ENCODE measurements at places on chromosomes 6 and 20. TPM values are rescaled to one million over a fixed set of nuclear protein-coding genes. Genes with fewer than 3 reads are reported as not detected.

Gene SPDEF
- 0.72 TPM for total RNA-seq

Gene SUMO4
- 0.73 TPM for total RNA-seq

Gene THEMIS
- not detected for total RNA-seq

Gene PROKR2
- 2.0 TPM for total RNA-seq

Gene TAGAP
- total RNA-seq = 0.27 TPM

Gene CDK19
- total RNA-seq = 11.7 TPM

Gene RBPJL
- total RNA-seq = 0.85 TPM

Gene NRN1
- total RNA-seq = 0.66 TPM

DNA sequence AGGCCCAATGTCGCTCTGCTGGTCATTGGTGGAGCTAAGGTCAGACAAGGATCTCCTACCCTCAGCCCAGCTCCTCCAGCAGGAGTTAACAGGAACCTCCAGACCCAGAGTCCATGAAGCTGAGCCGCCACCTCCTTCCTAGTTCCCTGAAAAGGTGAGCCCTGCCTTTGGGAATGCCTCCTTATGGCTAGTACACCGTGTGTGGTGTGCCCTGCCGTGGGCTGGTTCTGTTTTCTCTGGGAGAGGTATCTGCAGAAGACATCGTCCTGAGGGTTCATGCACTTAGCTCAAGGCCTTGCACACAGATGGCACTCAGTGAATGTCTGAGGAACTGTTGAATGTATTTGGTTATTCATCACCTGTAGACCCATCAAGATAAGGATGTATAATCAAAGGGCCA lies 15.3 kb downstream of the BANF2 start:
- no peak overlapping the region for H3K27ac ChIP-seq
- peaks cover 12% of the 10 kb centered on the region for H3K4me1 ChIP-seq
- H3K27me3 ChIP-seq = no peaks in the 10 kb centered on the region
- H3K4me3 ChIP-seq = no peak overlapping the region
- H3K36me3 ChIP-seq = no peaks in the 10 kb centered on the region

- H3K4me3 ChIP-seq = no peak overlapping the region
- H3K36me3 ChIP-seq = peaks cover 6% of the 10 kb centered on the region
- H3K27me3 ChIP-seq = no peaks in the 10 kb centered on the region
- DNase-seq = no peak
These were observed 77.8 kb upstream of the TGM3 start for GRCh38 chr20:2217857-2218539.

DNA sequence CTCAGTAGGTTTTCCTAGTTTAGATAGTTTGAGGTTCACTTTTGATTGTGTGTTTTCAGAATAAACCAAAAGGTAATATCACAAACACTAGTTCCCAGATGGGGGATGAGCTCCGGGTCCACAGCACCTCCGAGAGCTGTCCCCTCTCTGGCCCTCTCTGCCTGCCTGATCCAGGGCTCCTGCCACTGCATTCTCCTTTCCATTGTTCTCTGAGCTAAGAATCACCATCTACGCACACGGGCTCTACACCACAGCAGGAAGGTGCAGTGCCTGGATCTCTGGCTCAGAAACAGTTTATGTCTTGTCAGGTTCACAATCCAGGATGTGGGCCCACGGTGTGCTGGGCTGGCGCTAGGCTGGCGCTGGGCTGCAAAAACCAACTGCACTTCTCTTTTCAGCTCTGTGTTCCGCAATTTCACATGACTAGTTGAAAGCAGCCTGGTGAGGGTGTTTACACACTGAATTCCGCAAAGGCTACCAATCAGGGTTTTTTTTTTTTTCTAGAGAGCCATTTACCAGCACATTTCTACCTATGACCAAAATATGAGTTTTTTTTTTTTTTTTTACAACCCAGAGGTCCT lies 167.5 kb downstream of the SOD2 start:
- H3K27me3 ChIP-seq = peaks cover 7% of the 10 kb centered on the region
- no peaks in the 10 kb centered on the region for H3K36me3 ChIP-seq
- H3K4me1 ChIP-seq = 0 out of 2 replicates have a peak, but pooled peaks cover 3% of the 10 kb centered on the region
- no peak for DNase-seq
- no peak overlapping the region for H3K27ac ChIP-seq

- H3K27ac ChIP-seq = no peak overlapping the region
- H3K4me1 ChIP-seq = no peaks in the 10 kb centered on the region
- no peaks in the 10 kb centered on the region for H3K27me3 ChIP-seq
- no peak for DNase-seq
- H3K4me3 ChIP-seq = no peak overlapping the region
These were observed 71.5 kb upstream of the PLN start for GRCh38 chr6:118476551-118476950.

DNA sequence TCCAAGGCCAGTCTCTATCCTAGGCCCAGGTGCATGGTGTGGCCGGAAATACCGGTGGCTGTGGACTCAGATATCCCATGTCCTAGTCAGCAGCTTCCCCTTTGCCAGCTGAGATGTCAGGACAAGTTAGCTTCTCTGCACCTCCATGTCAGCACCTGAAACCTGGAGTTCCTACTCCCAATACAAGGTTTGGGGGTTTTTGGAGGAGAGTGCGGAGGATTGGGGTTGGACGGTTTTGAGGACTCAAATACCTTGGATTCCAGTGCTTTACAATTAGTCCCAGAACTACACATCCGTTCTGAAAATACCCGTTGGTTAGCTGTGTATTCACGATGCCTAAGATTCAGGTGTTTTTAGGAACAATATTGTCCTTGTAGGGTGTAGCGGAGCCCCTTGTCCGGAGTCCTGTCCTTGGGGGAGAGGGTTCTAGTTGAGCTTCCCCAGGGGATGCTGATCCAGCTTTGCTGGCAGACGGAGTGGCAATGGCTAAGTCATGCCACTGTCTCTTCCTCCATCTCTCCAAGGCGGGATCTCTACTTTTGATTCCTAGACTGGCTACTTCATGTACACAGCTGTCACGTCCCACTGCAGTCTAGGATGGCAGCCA lies 45.0 kb downstream of the ADNP start:
- peaks cover 29% of the 10 kb centered on the region for H3K36me3 ChIP-seq
- no peaks in the 10 kb centered on the region for H3K27me3 ChIP-seq
- peaks cover 2% of the 10 kb centered on the region for H3K4me1 ChIP-seq
- H3K27ac ChIP-seq = peak overlapping the region; percentile 70
- no peak overlapping the region for H3K4me3 ChIP-seq
- no peak for DNase-seq

DNA sequence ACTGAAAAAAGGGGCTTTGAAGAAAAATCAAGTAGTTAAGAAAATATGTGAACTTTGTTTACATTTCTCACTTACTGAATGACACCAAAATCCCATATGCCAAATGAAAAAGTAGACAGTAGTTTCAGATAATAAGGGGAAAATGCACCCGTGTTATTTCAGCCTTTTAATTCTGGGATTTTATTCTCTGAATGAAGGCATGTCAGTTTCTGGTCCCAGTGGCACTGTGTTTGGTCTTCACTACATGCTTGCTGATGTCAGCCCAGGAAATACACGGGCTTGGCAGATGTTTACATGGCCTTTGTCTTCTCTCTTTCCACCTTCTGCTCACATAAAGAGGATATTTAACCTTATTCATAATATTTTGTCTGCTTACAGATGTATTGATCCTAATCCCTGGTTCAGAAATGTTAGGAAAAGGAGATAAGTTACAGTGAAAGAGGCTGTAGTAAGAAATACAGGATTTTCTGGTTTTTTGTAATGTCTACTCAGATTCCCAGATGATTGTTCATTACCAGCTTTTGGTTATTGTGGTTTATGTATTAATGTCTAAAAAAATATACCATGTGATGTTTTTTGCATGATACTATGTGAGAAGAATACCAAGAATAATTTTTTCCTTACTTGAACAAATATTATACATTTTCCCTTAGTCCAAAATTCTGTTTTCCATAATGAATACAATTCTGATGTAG lies 27.7 kb downstream of the DSE start:
- no peaks in the 10 kb centered on the region for H3K27me3 ChIP-seq
- peaks cover 16% of the 10 kb centered on the region for H3K36me3 ChIP-seq
- DNase-seq = no peak
- peaks cover 35% of the 10 kb centered on the region for H3K4me1 ChIP-seq

DNA sequence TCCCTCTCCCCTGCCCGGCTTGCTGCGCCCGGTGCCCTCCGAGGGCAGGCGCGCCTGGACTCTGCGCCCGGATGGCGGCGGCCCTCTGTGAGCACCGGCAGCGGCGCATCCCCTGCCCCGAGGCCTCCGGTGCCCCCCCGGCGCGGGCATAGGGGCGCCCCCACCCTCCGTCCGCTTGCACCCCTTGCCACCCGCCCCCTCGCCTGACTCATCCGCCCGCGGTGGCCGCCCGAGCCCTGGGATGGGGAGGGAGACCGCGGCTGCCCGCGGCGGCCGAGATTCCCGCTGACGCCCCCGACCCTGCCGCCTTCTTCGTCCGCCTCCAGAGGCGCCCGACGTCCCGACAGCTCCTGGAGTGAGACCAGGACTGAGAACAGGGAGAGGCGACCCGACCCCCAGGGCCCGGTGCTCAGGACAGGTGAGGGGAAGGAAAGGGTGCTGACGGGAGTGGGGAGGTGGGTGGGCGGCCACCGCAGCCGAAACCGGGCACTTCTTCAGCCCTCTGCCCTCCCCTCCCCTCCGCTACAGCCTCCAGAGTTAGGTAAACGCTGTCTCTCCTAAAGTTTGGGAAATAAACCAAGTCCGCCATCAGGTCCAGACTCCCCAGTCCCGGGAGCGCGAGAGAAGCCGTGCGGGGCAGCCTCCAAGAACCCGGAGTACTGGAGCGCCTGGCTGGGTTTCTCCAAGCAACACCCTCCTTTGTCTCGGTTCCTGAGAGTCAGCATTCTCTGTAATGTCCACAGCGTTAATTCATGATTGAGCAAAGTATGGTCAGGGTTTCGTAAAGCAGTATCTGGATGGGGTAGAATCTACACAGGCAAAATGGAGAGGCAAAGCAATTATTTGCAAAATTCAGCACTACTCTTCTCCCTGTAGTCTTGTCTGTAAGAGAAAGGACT lies 539 bp downstream of the TMEM200A start:
- H3K4me1 ChIP-seq = peaks cover 39% of the 10 kb centered on the region
- H3K4me3 ChIP-seq = peak overlapping the region; percentile 88
- H3K36me3 ChIP-seq = no peaks in the 10 kb centered on the region
- peaks cover 2% of the 10 kb centered on the region for H3K27me3 ChIP-seq
- H3K27ac ChIP-seq = peak overlapping the region; percentile 31

DNA sequence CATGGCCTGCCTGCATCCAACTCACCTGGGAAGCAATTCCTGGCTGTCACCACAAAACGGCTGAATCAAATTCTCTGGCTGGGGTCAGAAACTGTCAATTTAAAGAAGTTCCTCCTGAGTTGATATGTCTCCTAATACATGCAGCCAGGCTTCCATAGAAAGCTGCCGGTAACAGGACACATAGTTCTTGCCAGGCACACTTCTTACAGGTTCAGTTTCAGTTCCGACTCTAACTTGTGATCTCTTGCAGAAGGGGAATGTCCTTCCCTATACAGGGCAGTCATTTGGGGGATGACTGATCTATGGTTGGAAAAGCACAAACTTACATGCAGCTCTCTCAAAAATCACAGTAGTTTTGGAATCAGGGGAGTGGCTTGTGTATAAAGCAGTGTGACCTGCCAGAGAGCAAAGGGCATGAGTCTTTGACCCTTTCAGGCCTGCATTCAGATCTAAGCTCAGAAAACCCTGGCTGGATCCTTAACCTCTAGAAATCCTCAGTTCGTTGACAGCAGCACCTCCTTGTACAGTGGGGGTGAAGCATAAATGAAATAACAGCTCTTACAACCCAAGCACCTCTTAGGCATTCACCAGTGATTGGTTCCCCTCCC lies 195.6 kb downstream of the SCP2D1 start:
- no peak overlapping the region for H3K27ac ChIP-seq
- no peak overlapping the region for H3K4me3 ChIP-seq
- no peaks in the 10 kb centered on the region for H3K27me3 ChIP-seq
- peaks cover 16% of the 10 kb centered on the region for H3K4me1 ChIP-seq
- no peaks in the 10 kb centered on the region for H3K36me3 ChIP-seq

DNA sequence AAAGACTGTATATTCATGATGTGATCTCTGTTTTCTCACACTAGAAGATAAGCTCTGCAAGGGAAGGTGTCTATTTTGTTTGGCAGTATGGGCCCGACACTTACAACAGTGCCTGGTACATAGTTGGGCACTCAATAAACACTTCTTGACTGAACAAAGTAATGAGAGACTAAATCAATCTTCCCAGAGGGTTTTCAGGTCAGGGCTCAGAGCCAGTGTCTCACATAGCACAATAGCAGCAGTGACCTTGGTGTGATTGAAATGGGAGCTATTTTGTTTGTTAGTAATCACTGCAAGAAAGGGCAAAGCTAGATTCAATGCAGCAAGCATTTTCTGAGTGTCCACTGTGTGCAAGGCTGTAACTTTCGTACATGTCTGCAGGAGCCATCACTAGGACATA lies 26.4 kb upstream of the GCM1 start:
- no peak for DNase-seq
- H3K4me3 ChIP-seq = no peak overlapping the region
- H3K27ac ChIP-seq = no peak overlapping the region
- H3K27me3 ChIP-seq = no peaks in the 10 kb centered on the region

- H3K27me3 ChIP-seq = no peaks in the 10 kb centered on the region
- peaks cover 22% of the 10 kb centered on the region for H3K4me1 ChIP-seq
- no peak overlapping the region for H3K27ac ChIP-seq
- no peak for DNase-seq
- no peak overlapping the region for H3K4me3 ChIP-seq
These were observed 76.4 kb upstream of the MLN start for GRCh38 chr6:33880104-33880678.

DNA sequence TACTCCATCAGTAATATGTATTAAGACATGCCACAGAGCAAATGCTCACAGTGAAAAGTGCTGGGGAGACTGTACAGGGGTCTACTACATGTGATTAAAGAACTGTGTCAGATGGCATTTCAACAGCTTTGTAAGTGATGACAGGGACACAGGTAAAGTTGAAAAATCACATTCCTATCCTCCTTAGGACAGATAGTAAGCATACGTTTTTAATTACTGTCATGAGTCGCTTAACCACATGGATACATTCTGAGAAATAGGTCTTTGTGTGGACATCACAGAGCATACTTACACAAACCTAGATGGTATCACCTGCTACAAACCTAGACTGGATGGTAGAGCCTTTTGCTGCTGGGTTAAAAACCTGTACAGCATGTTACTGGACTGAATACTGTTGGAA lies 645.8 kb upstream of the AGPAT4 start:
- H3K27ac ChIP-seq = no peak overlapping the region
- DNase-seq = no peak
- no peak overlapping the region for H3K4me3 ChIP-seq
- no peaks in the 10 kb centered on the region for H3K36me3 ChIP-seq
- no peaks in the 10 kb centered on the region for H3K27me3 ChIP-seq
- H3K4me1 ChIP-seq = no peaks in the 10 kb centered on the region

GRCh38 chr6:99471638-99472037 lies 43.6 kb downstream of the USP45 start:
- H3K36me3 ChIP-seq = peaks cover 19% of the 10 kb centered on the region
- DNase-seq = no peak
- no peaks in the 10 kb centered on the region for H3K27me3 ChIP-seq
- peak overlapping the region; percentile 39 for H3K27ac ChIP-seq

Data from WTC11 (cell line).